T-helper 1 cell (primary cell): ENCODE measurements at places on chromosomes 3 and 15.

GRCh38 chr3:114453361-114453780 is 159.5 kb downstream of the TIGIT start:
- no peak for DNase-seq

DNA sequence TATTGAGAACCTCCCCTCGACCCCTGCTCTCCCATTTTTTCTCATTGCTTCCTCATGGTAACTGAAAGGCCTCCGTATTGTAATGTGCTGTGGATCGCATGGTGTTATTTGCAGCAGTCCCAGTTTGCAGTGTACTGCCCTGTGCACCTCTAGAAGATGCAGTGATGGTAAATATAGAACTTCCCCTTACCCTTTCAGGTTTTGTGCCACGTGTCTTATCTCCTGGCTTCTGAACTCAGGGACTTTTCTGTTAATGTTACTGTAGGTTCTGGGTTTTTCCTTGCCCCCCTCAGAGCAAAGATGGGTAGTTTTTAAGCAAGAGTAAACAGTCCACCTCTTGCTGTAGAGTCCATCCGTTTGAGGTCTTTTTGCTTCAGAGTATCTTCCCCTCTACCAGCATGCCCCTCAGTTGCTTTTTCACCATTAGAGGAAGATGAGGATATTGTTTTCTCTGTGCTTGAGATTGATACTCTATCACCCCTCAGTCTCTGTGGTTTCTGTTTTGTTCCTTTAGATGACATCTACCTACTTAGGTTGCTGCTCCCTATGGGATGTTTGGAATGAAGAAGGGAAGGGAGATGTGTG is 22.4 kb downstream of the CHD2 start:
- no peak for DNase-seq

DNA sequence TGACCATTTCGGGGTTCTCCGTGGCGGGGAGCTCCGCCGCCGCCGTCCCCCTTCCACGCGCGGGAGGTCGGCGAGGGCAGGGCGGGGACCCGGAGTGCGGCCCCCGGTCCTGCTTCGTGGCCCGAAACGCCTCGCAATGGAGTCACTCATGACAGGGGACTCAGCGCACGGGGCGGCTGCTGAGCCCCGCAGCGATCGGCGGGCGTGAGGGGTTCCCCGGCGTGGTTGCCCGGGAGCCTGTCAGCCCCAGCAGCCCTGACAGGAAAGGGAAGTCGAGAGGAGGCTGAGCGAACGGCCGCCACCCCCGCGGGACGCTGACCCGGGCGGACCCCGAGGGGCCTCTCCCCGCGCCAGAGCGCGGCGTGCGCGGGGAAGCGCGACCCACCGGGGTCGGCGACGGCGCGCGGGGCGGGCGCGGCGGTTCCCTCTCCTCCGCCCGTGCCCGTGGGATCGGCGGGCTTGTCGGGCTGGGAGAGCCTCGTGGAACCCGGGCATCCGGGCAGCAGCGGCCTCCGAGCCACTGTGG is 564 bp upstream of the PIGZ start:
- peak; percentile 25 for DNase-seq

- DNase-seq, result no peak
Measured at GRCh38 chr3:4438296-4438695, 28.8 kb downstream of the SUMF1 start.

GRCh38 chr3:98445949-98446406 is 17.0 kb upstream of the OR5K1 start:
- no peak for DNase-seq

DNA sequence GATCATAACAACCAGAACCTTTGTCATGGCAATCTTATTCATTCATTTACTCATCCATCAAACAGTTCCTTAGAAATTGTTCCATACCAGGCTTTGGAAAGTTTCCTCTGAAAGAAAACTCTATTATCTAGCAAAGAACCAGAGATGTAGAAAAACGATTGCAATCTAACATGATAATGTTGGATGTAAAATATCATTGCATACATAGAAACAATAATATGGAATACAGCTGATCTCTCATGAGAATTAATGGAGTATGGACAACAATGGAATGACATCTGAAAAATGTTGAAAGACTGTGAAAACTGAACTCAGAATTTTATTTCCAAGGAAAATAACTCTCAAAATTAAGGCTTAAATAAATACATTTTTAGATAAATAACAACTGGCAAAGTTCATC is 665.4 kb downstream of the NLGN1 start:
- no peak for DNase-seq

DNA sequence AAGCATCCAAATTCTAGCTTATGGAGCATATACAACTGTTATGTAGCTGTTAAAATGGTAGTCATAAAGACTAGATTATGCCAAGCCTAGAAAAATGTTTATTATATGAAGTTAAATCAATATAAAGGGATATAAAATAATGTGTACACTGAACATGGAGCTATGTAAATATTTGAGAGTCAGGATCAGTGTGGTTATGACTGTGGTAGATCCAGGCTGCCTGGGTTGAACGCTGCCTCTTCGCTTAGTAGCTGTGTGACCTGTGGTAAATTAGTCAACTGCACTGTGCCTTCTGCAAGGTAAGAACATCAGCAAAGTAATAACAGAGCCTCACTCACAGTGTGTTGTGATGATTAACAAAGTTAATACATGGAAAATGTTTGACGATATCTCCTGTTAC is 212.2 kb downstream of the RBMS3 start:
- no peak for DNase-seq

GRCh38 chr3:174986685-174987084 is 127.6 kb downstream of the NAALADL2 start:
- no peak for DNase-seq

DNA sequence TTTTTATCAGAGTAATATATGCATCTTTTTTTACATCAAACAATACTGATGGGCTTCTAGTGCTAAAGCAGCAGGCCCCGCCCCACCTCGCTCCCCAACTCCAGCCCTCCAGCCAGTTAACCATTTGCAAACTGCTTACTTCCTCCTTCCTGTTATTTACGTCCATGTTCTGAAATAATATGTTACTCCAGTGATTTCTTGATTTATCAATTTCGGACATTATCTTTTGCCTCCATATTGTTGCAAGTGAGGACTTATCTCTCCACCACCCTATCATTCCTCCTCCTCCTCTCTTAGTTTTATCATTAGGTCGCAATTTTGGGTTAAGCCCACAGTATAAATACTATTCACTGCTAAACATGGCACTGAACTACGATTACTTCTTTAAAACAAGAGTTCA is 39.5 kb downstream of the ZNF710 start:
- no peak for DNase-seq

DNA sequence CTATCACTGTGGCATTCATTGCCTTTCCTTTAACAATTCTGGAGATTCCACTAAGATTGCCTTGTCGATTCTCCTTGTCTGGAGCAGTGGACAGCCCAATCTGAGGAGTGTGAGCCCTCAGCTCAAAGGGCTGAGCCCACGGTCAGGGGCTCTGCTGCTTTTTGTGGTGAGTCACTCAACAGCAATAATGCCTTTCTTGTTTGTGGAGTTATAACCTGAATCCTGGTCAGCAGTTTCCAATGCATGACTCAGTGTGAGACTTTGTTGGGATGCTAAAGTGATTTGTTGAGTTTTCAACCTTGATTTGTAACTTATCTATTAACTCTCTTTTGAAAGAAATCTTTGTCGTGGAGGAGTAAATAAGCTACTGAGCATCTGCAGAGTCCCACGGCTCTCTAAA is 183.5 kb downstream of the TJP1 start:
- no peak for DNase-seq

GRCh38 chr3:38992117-38992760 is 59.5 kb downstream of the SCN11A start:
- DNase-seq, result no peak

- no peak for DNase-seq
Measured at GRCh38 chr3:18830087-18830486, 318.2 kb upstream of the KCNH8 start.

GRCh38 chr3:160792540-160792939 is 36.5 kb downstream of the PPM1L start:
- no peak for DNase-seq

DNA sequence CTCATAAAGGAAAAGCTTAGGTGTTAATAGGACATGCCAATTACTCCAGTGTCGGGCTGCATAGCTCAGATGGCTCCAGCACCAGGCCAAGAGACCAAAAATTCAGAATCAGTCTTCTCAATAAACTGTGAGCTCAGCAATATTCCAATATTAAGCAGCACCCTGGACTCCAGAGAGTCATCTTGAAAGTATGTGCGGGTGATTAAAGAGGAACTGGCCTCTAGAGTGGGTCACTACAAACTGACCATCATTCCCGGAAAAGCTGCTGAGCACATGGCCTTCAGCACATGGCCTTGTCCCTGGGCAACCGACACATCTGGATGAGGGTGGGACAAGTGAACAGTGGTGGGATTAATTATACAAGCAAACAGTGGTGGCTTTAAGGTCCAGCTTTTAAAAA is 59.0 kb downstream of the MAGI1 start:
- no peak for DNase-seq

DNA sequence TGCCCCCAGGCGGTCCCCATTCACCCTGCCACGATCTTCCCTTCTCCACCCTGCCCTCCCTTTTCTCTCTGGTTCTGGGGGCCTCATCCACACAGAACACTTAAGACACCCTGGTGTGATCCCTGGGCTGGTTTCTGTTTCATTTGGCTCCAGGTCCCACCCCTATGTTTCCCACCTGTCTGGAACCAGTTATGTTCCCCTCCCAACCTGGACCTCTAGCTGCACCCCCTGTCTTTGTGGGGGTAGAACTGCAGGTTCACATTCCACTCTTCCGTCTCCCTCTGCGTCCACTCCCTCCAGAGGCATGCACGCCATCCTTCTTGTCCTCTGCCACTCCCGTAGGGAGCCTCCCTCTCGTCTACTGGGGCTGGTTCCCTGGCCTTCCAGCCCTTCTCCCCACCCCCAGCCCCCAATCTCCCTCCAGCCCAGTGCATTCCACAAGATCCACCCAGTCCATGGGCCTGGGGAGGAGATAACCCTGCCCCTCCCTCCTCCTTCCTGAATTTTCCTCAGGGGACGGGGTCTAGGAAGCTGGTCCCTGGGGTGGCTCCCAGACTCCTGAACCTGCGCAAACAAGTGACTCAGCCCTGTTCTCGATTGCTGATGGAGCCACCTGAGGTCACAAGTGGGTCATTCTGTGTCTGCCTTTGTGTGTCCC is 73.8 kb downstream of the ABTB1 start:
- DNase-seq, result no peak

- no peak for DNase-seq
Measured at GRCh38 chr15:76809412-76810103, 95.6 kb downstream of the SCAPER start.

DNA sequence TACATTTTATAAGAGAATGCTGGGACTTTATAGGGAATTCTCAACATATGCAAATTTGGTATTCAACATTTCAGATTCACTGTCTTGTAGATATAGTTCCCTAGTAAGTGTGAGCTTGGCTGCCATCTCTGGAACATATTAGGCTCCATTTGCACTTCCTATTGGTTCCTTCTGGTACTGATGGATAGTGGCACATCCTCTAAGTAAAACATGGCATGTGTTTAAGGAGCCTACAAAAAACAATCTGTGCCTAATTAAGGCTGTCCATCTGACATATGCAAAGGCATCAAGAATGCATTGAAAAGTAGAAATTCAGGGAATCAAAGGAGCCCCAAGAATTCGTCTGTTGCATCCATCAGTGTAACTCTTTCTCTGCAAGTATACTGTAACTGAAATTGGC is 344.1 kb downstream of the UNC13C start:
- DNase-seq, result no peak

DNA sequence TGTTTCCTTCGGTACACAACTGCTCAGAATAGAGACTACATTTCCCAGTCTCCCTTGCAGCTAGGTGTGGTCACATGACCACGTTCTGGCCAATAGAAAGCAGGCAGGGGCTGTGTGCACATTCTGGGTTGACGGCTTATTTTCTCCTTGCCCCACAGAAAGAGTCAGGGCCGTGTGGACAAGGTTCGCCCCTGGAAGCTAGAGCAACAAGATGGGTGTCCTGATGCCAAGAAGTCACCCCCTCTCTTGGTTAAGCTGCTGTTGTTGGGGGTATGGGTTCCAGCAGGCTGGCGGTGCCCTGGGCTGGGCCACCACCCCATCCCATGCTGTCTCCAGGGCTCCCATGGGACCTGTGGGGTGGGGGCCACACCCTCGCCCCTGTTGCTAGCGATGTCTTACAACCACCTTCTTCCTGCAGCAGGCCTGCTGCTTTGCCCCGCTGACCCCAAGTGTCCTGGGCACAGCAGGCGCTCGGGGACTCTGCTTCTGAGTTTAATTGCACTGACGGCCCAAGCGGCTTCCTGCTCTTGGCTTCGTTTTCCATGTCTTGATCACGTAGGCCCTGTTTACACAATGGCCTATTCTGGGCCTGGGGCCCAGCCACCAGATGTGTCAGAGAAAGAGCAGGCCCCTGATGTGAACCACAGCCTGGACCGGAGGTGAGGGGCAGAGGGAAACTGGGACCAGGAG is 24.9 kb downstream of the ABTB1 start:
- no peak for DNase-seq

GRCh38 chr15:77059786-77060361 is 11.0 kb downstream of the TSPAN3 start:
- no peak for DNase-seq

DNA sequence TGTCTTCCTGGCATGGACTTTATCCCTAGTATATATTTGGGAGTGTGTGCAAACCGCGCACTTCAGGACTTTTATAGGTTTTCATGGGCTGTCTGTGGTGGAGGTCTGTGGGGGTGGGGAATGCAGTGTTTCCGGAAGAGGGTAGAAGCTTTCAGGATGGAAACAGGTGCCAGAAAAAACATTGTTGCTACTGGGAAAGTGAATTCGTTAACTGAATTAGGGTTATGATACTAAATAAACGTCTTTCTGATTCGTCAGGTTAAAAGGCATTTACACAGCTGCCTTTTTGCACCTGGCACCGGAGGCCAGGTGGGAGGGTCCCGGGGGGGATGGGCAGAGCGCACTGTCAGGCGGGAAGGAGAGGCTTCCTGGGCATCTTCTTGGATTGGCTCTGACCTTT is 62.1 kb downstream of the SLCO3A1 start:
- DNase-seq, result no peak

- no peak for DNase-seq
Measured at GRCh38 chr3:43178891-43179366, 73.0 kb upstream of the POMGNT2 start.

DNA sequence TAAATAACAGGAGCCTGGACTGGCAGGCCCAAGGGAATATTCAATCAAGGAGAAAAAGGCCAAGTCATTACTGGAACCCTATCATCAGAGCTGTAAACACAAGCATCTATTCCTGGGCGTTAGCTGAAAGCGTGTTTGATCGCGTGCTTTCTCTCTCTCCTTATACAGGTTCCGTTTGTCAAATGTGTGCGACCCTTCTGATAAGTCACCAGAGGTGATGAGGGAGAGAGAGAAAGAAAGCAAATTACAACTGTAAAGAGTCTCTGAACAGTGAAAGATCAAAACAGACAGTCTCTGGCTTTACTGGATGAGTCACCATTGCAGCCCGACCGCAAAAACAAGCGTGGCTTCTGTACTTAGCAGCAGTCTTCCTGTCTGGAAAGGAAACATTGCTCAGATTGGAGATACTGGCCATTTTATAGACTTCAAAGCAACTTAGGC is 39.5 kb upstream of the TPRG1 start:
- DNase-seq, result peak; percentile 95

GRCh38 chr3:30226601-30227151 is 379.7 kb upstream of the TGFBR2 start:
- DNase-seq, result no peak
